ENCODE measurements at places on chromosomes 6 and 20.

DNA sequence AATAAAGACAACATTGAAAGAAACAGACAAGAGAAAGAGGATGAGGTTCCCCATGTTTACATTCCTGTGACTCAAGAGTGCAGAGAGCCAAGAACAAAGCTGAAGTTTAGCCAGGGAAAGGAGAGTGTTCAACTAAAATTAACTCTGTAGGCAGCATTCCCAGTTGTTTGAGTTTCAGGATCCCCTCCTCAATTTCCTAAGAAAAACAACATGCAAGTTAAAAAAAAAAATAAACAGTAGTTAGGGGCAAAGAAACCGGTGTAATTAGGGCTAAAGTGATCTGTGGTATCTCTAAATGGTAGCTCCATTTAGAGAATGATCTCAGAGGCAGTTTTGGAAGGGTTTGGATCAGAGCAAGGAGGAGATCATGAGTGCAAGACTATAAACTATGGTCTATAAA is 30.9 kb upstream of the RAB23 start:
- no peak for DNase-seq

- DNase-seq = no peak
Measured at GRCh38 chr20:63446216-63447024, 26.0 kb downstream of the KCNQ2 start.

DNA sequence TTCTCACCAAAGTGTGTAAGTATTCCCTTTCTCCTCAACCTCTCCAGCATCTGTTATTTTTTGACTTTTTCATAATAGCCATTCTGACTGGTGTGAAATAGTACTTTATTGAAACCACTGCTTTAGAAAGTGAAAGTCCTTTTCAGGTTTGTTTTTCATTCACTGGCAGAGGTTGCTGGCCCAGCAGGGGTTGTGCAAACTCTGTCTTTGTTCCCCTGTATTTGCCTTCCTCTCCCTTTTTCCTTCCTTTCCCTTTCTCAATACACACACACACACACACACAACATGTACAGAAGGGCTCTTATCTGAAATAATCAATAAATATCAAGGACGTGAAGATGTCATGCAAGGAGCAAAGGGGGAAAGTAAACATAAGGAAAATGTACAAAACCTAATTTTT is 99.8 kb downstream of the LY86 start:
- DNase-seq = no peak

GRCh38 chr6:42103753-42104094 is 38.7 kb downstream of the C6orf132 start:
- DNase-seq = no peak

GRCh38 chr20:51727872-51728271 is 40.3 kb downstream of the ATP9A start:
- DNase-seq = no peak

DNA sequence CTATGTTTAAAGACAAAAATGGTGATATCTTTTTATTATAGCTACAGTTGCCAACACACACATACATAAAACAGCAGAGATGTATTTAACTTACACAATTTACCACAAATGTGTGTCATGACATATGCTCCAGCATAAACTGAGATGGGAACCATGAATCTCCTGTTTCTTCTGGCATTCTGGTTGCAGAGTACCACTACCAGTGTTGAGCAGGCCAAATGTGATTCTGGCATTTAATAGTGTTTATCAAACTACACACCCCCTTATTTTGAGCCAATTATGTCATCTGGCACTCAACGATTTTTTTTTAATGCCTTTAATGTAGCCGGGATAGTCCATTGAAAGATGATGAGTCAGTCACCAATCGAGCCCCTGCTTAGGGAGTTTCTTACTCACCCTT is 59.0 kb upstream of the TPD52L1 start:
- DNase-seq = no peak

DNA sequence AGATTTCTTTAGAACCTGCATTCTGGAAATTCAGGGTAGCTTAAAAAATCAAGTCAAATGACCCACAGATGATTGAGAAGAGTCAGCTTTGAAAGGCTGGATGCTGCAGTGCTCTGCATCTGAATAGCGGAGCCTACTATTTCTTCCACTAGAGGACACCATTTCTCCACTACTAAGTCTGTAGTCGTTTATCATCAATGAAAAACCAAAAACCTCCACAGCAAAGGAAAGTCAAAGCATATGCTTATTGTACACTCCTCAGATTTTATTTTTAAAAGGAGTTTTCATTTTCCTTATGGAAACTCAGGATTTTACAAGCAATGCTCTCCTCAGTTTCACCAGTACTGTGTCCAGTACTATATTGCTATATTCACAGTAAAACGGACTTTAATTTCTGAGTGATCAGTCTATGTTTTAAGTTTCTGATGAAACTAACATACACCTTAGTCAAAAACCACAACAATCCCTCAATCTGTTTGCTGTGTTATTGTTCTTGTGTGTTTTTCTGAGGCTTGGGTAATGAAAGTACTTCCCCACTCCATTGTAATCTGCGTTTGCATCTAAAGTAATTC is 50.5 kb upstream of the ENPP5 start:
- no peak for DNase-seq

Data from amniotic stem cell (primary cell).